ENCODE measurements at places on chromosomes 7 and 10.
A peak's percentile ranks its signal among the peaks of the same experiment; 100 is the strongest.

GRCh38 chr7:135938563-135938962 is 38.6 kb downstream of the MTPN start:
- DNase-seq = no peak

- no peak for DNase-seq
Measured at GRCh38 chr10:30705625-30706149, 76.1 kb upstream of the LYZL2 start.

- no peak for DNase-seq
Measured at GRCh38 chr10:51066231-51066630, 8.1 kb upstream of the PRKG1 start.

- no peak for DNase-seq
Measured at GRCh38 chr10:49396666-49396999, 744 bp upstream of the DRGX start.

DNA sequence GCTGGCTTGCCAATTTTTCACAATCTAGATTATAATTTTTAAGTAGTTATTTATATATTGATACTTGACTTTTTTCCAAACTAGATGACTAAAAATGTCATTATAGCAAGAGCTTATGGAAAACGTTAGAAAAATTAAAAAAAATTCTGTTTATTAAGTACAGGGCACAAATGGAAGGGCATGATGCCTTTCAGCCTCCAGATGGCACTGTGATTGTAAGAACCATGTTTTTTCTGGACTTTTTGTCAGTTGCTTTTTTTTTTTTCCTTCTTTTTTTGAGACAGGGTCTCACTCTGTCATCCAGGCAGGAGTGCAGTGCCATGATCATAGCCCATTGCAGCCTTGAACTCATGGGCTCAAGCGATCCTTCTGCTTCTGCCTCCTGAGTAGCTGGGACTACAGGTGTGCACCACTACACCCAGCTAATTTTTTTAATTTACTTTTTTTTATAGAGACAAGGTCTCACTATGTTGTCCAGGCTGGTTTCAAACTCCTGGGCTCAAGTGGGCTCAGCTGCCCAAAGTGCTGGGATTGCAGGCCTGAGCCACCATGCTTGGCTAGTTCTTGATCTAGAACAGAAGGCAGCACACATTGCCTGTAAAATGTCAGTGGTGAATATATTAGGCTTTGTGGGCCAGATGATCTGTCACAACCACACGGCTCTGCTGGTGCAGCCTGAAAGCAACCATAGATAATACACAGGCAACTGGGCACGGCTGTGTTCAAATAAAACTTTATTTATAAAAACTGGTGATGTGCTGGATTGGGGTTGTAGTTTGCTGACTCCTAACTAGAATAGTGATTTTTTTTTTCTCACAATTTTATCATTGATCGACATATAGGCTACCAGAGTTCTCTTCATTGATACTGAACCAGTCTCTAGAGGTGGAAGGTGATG is 27.4 kb downstream of the UCMA start:
- peak; percentile 27 for DNase-seq

- no peak for DNase-seq
Measured at GRCh38 chr7:82818171-82818570, 344.5 kb downstream of the PCLO start.

GRCh38 chr10:62025134-62025794 is 123.8 kb downstream of the ARID5B start:
- no peak for DNase-seq

- no peak for DNase-seq
Measured at GRCh38 chr10:99859585-99859984, 77.1 kb downstream of the ABCC2 start.

GRCh38 chr10:34721208-34721840 is 93.8 kb downstream of the PARD3 start:
- no peak for DNase-seq

DNA sequence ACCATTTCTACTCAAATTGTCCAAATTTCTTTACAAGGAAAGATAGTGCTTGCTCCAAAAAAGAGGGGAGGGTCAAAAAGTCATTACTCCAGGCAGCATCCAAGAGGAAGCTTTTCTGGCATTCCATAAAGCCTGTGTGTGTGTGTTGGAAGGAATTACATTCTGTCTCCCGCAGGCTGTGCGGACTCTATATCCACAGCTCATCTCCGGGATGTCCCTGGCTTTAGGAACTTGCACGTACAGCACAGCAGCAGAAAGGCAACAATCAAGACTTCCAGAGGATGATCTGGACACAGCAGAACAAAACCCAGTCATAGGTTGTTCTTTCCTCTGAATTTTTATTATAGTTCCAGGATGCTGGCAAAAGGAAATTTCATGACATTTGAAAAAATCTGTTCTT is 94.8 kb downstream of the ITIH5 start:
- DNase-seq = no peak

DNA sequence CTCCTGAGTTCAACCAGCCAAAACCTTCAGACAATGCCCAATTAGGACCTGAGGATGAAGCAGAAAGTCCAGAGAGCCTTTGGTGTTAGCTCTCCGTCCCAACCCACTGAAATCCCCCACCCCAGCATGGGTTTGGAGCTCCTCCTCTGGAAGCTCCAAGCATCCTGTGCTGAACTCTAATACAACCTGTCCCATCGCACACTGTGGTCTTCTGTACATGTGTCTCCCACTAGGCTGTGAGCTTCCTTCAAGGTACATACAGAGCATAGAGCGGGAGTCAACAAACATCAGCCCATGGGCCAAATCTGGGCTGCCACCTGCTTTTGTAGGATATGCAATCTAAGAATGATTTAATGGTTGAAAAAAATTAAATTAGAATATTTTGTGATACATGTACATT is 166.5 kb downstream of the LSM5 start:
- no peak for DNase-seq

GRCh38 chr10:7507887-7508726 is 97.3 kb upstream of the SFMBT2 start:
- DNase-seq = no peak

GRCh38 chr7:137960020-137960419 is 41.9 kb downstream of the CREB3L2 start:
- no peak for DNase-seq

- DNase-seq = no peak
Measured at GRCh38 chr7:83640240-83640639, 8.7 kb downstream of the SEMA3E start.

DNA sequence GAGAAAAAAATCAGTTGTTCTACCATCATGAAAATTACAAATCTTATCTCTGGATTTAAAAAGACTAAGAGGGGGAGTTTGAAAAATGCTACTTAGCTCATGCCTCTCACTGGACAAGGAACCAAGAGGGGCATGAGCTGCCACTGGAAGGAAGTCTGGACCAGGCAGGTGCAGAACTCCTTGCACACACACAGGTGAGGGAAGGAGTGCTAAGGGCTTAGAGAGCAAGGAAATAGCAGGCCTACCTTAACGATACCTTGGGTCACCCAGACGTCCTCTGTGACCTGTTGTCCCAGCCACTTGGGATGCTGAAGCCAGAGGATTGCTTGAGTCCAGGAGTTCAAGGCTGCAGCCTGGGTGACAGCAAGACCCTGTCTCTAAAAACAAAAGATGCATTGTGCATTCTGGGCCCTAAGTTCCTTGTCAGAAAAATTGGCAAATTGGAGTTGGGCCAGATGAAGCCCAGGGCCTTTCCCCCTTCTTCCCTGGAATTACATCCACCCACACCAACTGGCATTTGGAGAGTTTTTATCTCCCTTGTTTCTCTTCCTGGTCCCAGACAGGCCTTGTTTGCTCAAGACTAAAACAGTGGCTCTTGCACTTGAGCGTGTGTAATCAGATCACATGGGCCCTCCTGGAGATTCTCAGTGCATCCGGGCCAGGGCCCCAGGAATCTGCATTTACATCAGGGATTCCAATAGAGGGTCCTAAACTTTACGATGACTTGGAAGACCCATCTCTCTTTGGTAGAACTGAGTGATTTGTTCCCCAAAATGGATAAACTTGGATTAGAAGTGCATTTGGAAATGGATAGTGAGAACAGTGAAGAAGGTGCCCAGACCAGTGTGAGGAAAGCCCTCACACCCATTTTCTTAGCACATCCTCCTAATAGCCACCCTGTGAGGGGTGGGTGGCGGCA is 3.0 kb downstream of the DDIT4 start:
- peak; percentile 63 for DNase-seq

GRCh38 chr10:127776816-127777215 is 39.8 kb downstream of the FOXI2 start:
- DNase-seq = no peak

- DNase-seq = peak; percentile 27
Measured at GRCh38 chr10:13528875-13529713, at the start of gene BEND7. Gene BEND7, minus strand, starts transcription at chr10:13529014. Its CDS starts 481 bp downstream, at chr10:13528533.

DNA sequence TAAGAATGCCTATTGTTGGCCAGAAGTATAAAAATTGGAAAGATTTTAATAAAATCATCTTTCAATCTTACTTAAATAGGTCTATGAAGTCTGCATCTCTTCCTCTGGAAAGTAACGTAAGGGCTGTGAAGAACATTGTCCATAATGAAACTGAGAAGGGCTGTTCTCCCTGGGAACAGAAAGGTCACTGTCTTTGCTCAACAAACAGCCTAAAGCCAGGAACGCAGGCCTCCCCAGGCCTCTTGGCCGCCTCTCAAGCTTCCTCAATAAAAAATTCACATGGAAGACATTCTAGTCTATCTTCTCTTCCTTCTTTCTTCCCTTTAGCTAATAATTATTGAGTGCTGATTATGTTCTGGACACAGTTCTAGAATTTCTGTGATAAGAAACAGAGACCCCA is 9.1 kb upstream of the IDI2 start:
- DNase-seq = no peak

GRCh38 chr10:101096378-101096777 is 34.6 kb downstream of the KAZALD1 start:
- no peak for DNase-seq

DNA sequence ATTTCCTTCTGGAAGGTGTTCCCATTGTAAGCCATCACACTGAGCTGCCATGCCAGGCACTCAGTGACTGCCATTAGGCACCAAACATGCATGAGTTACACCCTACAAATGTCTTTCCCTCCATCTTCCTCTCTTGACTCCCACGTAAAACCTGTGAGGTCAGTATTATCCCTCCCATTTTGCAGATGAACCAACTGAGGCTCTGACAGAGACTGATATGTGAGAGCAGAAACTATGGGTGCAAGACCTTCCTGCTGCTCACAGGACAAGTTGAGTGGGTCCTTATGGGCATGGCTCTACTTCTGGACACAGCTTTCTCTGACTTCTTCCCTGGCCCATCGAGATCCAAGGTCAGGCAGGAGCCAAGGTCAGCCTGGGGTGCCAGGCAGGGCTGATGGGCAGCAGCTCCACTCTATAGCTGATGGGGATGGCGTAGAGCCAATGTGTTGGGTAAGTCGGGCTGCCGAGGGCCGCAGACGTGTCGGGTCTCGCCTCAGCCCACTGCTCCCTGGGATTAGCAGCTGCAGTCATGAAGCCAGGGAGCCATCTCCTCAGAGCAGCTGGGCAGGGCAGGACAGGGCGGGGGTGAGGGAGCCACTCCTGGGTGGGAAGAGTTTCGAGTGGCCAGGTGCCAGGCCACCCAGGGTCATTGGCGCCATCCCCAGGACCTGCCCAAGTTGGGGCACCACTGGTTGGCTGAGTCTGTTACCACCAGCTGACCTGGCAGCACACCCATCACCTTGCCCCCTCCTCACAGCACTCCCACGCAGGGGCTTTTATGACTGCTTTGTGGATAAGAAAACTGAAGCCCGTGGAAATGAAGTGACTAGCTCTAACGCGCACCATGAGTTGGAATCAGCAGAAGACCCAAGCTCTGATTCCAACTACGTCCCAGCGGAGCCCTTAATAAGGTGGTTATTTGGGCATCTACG is 117.8 kb upstream of the ZMIZ1 start:
- no peak for DNase-seq

- DNase-seq = no peak
Measured at GRCh38 chr10:60896033-60896432, 48.0 kb downstream of the RHOBTB1 start.

DNA sequence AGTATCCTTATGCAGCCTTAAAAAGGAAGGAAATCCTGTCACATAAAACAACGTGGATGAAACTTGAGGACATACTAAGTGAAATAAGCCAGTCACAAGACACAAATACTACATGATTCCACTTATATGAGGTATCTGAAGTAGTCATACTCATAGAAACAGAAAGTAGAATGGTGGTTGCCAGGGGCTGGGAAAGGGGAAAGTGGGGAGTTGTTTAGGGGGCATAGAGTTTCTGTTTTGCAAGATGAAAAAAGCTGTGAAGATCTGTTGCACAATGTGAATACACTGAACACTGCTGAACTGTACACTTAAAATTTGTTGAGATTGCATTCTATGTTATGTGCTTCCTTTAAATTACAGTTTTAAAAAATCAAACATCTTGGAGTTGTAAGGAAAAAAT is 2.9 kb downstream of the NUP205 start:
- DNase-seq = no peak

GRCh38 chr7:11630355-11630754 is 201.6 kb downstream of the THSD7A start:
- DNase-seq = no peak

GRCh38 chr7:153835103-153835502 is 217.1 kb upstream of the DPP6 start:
- DNase-seq = no peak

- DNase-seq = peak; percentile 98
Measured at GRCh38 chr7:70598976-70599375, 533.0 kb upstream of the GALNT17 start.

- peak; percentile 15 for DNase-seq
Measured at GRCh38 chr7:87344446-87344845, 1.0 kb upstream of the CROT start.

GRCh38 chr10:103355906-103356599 is 5.1 kb upstream of the PCGF6 start:
- no peak for DNase-seq

- no peak for DNase-seq
Measured at GRCh38 chr7:29322023-29322712, 127.6 kb downstream of the CHN2 start.

DNA sequence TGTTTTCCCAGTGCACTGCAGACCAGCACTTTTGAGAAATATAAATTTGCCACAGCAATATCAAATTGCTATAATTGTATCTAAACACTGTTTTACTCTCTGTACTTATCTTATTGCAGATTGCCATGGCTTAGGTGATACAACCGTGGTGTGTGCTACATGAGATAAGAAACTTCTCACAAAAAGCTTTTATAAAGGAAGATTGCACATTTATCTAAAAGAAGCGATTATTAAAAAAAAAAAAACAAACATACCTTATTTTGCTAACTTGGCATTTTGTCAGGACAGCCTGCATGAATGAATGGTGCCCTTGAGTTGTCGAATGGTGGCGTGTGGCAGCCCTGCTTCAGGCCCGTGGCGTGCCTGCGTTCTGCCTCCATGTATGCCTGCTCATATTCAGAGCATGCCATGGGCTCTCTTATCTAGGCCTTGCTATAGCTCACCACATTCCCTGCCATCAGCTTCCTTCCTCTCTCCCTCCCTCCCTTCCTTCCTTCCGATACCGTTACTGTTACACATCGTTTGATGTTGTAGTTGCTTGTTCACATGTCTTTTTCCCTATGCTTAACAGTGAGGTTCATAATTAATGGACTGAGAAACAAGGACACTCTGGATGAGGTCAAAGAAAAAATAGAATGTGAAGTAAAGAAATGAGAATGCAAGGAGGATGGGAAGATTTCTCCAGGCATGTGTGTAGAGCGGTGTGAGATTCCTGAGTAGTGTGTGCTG is 34.9 kb downstream of the PRKAR2B start:
- no peak for DNase-seq

GRCh38 chr10:804787-805619 is 115.5 kb upstream of the DIP2C start:
- no peak for DNase-seq

All from small intestine (tissue), 16 donors.